ENCODE measurements at places on chromosomes 3 and 15. TPM values are rescaled to one million over a fixed set of nuclear protein-coding genes. Genes with fewer than 3 reads are reported as not detected.

Gene C15orf62
- total RNA-seq: 0.89 TPM

Gene PAQR5
- total RNA-seq: not detected

Gene ILDR1
- 0.32 TPM for total RNA-seq

Gene SLC6A1
- total RNA-seq: not detected

Gene TM6SF1
- 0.85 TPM for total RNA-seq

Gene RTP1
- total RNA-seq: not detected

Gene TAGLN3
- total RNA-seq: 0.32 TPM

Gene MON1A
- total RNA-seq: 4.6 TPM

Gene LNP1
- total RNA-seq: 0.96 TPM

Gene SAMMSON
- not detected for total RNA-seq

Gene TEX55
- total RNA-seq: not detected

Gene FOXL2
- not detected for total RNA-seq

Gene MORC1
- not detected for total RNA-seq

Gene TGM5
- total RNA-seq: not detected

Gene IL5RA
- total RNA-seq: 10.4 TPM

Data from T-helper 17 cell (primary cell).